ENCODE measurements at places on chromosomes 12 and 14.

DNA sequence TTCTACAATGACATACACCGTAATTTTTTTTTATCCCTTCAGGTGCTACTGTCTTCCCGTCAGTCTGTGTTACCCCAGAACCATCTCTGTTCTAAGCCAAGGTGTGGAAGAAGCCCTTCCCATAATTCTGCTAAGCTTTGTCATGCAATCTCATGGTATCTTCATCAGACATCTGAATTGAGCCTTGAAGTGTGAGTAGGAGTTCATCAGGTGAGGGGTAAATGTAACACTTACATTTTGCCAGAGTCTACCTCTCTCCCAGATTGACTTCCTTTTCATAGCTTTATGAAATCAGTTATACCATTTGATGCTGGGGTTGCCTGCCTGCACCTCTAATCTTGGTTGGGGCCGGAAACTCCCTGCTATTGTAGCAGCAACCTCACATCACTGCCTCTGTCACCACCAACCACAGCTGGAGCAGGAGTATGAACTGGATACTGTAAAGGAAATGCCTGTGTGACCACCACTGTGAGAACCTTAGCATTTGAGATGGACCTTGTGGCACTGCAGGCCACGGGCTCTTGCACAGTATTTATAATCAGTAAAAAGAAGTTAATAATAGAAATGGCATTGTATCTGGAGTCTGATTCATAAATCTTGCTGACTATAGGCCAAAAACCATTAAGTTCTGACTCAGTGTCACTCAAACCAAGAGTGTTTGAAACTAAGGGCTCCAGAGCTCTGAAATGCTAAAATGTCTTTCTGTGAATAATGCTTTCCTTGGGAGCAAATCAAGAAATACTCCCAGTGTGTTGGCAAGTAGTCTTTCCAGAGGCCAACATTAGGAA, 58.7 kb upstream of the STK38L start:
- no peak for DNase-seq

- DNase-seq = no peak
These were observed 7.5 kb downstream of the CAMKK2 start for GRCh38 chr12:121288986-121289385.

GRCh38 chr12:70052931-70053497, 190.2 kb upstream of the CNOT2 start:
- no peak for DNase-seq

GRCh38 chr12:98113548-98113947, 401.8 kb upstream of the TMPO start:
- no peak for DNase-seq

GRCh38 chr12:67689385-67689784, 40.8 kb downstream of the DYRK2 start:
- no peak for DNase-seq

DNA sequence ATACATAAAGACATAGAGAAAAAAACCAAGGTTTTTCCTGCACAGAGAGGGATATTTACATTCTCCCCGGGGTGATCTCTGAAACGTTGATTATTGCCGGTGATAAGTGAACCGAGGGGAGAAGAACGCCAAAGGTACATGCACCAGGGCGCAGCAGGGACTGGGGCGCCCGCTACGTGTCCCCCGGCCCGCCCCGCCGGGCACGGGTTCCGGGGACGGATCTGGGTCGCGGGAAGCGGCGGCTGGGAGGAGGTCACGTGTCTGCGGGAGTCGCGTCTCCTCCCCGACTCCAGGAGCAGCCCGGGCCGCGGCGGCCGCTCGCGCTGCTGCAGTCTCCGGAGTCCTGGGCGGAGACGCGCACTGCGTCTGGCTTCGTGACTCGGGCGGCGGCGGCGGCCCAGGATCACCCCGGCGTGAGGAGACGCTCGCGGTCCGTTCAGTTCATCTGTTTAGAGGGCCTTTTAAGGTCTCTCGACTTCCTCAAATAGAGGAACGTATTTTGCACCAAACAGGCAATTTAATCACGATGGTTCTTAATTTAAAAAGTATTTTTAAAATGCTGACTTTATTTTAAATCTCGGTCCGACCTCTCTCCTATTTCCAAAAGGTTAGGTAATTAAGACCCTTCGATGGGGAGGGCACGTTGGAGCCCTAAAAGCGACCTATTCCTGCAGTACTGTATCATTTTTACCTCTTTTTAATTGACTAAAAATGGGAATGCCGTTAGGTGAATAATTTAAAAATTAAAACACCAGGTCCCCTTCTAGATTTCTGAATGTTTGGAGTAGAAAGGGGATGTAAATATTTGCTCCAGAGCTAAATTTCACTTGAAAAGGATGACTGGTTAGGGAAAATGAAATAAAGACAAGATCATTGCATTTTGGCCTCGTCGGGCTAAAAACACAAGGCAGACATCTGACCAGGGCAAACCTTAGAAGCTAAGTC, 1.8 kb upstream of the BHLHE41 start:
- DNase-seq = peak; percentile 39

- DNase-seq = no peak
These were observed 597.1 kb downstream of the RPL10L start for GRCh38 chr14:46054526-46054925.

DNA sequence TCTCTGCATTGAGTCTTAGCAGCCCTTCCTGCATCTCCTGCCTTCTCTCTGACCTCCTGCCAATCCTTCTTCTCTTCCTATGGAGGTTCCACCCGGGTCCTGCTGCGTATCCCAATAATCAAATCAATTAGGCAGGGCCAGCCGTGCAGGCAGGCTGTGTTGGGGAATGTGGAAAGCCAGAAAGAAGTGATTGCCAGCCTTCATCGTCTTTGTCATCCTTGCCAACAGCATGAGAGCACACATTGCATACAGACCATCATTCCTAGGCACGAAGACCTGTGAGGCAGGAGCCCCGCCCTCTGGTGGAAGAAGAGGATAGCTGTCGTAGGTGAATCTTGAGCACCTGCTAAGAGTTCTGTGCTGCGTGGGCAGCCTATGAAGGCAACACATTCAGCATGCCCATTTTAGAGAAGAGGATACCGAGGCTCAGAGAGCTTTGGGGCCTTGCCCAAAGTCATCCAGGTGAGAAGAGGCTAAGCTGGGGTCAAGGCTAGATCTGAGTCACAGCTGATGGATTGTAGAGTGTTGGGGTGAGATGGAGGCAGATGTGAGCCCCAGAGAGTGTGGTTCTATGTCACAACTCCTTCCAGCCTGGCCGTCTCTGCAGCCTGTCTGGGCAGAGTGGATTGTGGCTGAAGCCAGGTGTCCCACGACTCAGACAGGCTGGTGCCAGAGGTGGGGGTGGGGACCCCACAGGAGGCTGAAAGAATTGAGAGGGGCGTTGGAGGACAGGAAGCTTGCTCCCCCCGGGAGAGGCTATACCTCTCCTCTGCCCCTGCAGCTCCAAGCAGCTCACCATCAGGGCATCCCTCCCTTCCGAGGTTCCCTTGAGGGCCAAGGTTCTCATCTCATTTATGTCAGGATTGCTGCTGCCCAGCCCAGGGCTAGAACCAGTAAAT, 12.7 kb downstream of the C14orf132 start:
- DNase-seq = no peak
